Activated T-helper 1 cell treated with anti-CD3 and anti-CD28 coated beads, Interleukin-2, amount 50 U/mL, for 16 hours (primary cell): ENCODE measurements at places on chromosomes 3 and 15.

DNA sequence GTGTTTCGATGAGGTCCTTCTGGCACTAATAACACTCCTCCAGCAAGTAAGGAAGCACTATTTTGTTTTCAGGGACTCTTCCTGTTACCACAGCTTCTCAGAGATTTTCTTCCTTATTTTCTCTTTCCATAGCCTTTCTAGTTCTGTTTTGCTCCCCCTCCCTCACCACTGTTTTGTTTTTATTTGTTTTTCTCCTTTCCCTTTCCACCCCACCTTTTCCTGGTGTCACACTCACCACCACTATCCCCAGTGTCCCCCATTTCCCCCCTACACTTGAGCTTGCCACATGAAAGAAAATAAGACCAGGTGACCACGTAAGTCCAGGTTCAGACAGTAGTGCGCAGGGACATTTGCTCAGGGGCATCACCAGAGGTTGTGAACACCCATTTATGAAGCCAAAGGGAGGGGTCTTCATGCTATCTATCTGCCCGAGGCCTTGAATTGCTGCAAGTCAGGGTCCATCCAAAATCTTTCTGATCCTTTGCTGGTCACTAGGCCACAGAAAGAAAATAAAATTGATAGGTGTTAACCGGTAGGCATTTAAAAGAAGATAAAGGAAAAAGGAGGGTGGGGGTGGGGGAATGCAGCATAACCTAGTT, 1.4 kb upstream of the RFTN1 start:
- DNase-seq: no peak

DNA sequence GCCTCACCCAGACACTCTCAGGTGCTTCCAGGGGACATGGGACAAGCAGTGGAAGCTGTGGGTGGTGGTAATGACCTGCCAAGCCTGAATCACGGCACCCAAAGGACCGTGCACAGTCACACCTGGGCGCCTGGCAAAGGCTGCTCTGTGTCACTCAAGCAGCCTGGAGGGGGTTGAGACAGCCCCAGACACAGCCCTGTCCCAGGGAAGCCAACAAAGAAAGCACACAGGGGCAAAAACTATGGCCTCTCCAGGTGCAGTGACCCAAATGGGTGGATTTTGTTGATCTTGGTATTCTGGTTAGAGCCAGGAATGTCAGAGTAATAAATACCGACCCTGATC, 15.0 kb upstream of the OCA2 start:
- no peak for DNase-seq

GRCh38 chr3:123799544-123800361, 84.4 kb downstream of the MYLK start:
- DNase-seq: no peak

GRCh38 chr3:185711255-185711870, 113.5 kb downstream of the IGF2BP2 start:
- DNase-seq: no peak

GRCh38 chr3:20056725-20057611, 16.7 kb downstream of the KAT2B start:
- DNase-seq: no peak

DNA sequence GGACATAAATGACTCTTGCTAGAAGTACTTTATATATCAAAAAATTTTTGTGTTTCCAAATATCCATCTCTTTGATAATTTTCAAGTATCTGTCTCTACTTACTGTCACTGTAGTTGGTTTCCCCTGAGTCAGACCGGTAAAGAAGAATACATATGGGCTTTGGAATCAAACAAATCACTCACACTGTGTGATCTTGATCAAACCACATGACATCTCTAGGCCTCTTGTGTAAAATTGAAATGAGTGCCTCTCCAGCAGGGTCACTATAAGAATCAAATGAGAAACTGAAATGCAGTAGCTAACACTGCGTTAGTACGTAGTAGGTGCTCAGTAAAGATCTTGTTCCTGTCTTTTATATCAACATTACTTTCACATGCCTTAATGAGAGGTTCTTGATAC, 314.6 kb upstream of the STT3B start:
- no peak for DNase-seq

- DNase-seq: no peak
Observed at GRCh38 chr3:16361087-16361486, 96.1 kb downstream of the OXNAD1 start.

DNA sequence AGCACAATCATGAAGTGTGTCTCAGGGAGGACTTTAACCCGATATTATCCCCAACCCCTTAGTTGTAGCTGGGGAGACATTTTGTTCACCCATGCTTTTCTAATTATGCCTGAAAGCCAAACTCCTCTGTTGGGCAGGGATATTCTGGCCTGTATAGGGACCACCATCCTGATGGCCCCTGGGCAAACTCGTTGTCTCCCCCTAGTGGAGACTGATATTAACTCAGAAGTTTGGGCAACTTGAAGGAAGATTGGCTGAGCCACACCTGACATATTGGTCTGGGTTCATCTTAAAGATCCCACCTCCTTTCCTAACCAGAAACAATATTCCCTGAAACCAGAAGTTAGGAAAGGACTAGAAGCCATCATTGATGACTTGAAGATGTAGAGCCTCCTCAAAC, 42.3 kb downstream of the TM4SF18 start:
- DNase-seq: no peak

DNA sequence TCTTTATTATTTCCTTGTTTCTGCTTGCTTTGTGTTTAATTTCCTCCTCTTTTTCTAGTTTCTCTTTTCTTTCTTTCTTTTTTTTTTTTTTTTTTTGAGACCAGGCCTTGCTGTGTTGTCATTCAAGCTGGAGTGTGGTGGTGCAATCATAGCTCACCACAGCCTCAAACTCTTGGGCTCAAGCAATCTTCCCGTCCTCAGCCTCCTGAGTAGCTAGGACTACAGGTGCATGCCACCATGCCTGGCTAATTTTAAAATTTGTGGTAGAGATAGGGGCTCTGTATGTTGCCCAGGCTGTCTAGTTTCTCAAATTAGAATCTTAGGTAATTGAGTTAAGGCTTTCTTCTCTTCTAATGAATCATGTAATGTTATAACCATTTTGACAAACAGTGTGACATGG, 22.4 kb downstream of the SLMAP start:
- no peak for DNase-seq

DNA sequence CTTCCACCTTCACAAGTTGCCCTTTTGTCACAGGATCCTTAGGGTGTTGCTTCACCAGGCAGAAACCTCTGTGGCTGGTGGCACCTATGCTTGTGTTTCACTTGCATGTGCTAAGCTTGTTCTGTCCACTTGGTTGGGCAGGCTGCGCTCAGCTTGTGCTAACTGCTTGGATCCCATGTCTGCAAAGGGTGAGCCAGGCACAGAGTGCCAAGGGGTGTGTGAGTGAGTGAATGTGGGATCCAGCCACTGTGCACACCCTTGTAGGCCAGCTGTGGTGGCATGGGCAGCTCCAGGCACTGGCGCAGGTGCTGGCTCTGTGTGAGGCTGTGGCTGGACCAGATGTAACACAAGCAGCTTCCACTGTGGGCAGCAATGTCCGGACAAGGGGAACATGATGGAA, 728.7 kb upstream of the ROBO1 start:
- DNase-seq: no peak

DNA sequence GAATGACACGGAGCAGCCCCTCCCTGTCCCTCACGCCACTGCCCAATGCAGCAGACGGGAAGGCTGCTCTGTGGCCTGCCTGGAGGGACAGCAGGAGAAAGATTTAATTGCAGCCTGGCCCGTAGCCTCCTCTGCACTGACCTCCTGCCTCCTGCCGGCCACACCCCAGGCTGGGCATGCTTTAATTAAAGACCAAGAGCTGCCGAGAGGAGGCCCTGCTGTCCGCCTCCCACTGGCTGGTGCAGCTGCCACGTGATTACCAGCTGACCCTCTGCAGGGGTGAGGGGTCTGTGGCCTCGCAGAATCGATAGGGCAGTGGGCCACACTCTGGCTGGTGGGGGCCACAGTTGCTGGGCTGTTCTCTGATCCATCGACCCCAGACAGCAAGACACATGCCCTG, 100.2 kb upstream of the PRR23E start:
- no peak for DNase-seq

DNA sequence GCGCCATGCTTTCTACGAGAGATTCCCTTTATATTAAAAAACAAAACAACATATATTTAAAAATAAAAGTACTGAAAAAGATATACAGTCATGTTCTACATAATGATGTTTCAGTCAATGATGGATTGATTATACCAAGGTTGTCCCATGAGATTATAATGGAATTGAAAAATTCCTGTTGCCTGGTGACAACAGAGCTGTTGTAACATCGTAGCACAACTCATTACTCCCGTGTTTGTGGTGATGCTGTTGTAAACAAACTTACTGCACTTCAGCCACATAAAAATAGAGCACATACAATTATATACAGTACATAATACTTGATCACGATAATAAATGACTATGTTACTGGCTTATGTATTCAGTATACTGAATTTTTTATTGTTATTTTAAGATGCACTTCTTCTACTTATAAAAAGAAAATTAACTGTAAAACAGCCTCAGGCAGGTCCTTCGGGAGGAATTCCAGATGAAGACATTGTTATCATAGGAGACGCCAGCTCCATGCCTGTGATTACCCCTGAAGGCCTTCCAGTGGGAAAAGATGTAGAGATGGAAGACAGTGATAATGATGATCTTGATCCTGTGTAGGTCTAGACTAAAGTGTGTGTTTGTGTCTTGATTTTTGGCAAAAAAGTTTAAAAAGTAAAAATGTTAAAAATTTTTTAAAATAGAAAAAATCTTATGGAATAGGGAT, 11.7 kb downstream of the CCR1 start:
- no peak for DNase-seq

DNA sequence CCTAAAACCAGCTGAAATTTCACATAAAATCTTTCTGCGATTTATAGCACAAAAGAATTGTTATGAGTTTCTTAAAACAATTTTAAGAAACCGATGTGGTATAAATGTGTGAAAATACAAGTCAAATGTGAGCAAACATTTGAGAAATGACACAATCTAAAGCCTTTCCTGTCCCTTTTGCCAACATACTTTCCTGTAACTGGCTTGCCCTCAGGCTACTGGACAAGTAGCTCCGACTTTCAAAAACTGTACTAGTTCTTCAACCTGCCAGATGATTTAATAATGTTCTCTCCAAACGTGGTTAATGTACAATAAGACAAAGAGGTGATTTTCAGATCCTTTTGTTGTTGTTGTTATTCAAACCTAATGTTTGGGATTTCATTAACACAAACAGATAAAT, 105.9 kb upstream of the ARHGEF26 start:
- DNase-seq: no peak

DNA sequence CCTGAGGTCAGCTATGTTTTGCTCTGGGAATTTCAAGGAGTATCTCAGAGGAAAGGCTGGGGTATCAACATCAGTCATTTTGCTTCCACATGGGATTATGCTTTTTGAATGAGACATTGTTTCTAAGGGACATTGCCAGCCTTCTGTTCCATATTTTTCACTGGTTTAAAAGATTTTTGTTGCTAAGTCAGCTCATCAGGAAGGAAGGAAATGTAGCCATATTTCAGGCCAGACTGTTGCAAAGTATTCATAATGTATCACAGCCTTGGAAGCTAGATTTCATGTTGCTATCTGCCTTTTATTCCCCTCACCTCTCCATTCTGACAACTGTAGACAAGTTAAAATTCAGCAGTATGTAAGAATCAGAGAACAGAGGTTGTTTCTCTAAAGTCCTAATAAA, 61.0 kb upstream of the CHRM5 start:
- DNase-seq: no peak

DNA sequence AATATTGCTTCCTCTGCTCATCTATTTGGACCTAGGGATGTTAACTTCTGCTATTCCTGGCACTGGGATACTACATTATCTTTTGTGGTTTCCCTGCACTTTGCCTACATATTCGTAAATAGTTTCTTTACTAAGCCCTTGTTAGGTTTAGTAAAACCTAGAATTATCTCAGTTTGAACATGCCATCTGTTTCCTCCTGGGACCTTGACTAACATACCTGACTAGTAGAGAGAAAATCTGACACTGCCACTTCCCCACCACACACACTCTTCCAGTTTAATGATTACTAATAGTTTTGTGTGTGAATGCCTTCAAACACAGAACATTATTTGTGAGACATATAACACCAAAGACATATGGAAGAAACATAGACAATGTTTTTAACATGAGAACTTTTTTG, 28.2 kb upstream of the SOX2 start:
- DNase-seq: no peak

- DNase-seq: no peak
Observed at GRCh38 chr15:98231696-98232440, 271.4 kb downstream of the ARRDC4 start.

DNA sequence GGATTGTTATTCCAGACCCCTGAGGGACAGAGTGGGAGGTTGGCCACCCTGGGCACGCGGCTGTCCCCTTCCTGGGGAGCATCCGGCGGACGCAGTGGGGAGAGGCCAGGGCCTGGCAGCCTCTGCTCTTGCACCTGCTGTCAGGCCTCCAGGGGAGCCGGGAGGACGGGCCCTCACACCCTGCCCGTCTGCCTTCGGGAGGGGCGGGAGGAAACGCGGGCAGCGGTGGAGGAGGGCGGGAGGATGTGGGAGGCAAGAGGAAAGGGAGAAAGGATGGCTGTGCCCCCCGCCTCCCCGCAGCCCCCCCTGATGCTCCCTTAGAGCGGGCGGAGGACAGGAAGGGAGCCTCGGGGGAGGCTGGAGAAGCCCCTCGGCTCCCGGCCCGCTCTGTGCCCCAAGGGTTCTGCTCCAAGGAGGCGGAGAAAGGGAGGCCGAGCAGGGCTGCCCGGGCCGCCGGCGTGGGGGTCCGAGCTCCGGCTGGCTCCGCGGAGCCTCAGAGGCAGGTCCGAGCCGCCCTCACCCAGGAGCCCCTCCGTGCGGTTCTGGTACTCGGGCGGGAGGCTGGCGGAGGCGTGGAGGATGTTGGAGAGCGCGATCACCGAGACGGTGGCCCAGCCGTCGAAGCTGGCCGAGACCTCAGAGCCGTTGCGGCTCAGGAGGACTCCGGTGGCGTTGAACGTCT, 40.9 kb downstream of the MUC20 start:
- no peak for DNase-seq

GRCh38 chr15:28887339-28888174, 1.8 kb downstream of the APBA2 start:
- DNase-seq: no peak

DNA sequence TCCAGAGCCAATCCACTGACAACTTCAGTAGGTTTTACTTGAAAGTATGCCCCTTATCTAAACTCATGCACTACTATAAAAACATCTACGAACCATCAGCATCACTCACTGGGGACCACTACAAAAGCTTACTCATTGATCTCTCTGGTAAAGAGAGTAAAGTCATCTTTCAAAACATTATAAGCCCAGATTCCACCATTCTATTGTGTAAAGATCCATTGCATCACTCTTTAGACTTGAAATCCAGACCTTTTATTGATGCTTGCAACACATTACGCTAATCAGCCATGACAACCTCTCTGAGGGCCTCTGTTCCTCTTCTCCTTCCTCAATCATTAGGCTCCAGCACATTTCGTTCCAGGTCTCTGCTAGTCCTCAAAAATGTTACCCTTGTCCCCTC, 248.9 kb upstream of the WNT5A start:
- DNase-seq: no peak

GRCh38 chr15:23484870-23485269, 37.8 kb upstream of the GOLGA6L2 start:
- no peak for DNase-seq

- DNase-seq: no peak
Observed at GRCh38 chr3:13846716-13847570, 32.9 kb downstream of the WNT7A start.
